ENCODE measurements at places on chromosomes 2 and 18.

DNA sequence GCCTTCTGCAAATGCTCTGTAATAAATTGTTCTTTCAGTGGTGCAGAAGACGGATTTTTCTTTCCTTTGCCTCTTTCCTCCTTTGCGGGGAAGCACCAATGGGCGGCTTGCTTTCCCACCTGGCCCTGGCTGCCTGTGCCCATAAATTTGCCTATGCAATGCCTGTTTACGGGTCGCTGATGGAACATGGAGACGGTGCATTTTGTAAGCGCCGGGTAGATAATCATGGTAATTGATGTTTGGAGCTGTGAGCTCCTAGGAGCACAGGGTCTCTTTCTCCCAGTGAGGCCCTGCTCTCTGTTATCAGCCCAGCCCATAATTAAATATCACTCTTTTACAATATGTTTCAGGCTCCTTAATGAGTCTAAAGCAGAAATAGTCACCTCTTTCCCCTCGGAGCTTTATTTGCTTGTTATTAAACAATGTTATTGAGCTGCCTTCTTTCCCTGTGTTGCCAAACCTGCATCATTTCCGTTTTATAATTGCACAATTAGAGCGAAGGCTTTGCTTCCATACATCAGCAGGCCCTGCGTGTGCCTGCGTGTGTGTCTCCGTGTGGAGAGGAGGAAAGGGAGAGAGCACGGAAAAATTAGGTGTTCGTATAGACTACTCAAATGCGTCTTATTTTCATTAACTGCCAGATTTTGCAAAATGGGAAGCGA lies 437.4 kb upstream of the POU3F3 start:
- DNase-seq = no peak

GRCh38 chr2:98730707-98731040 lies 258 bp downstream of the MGAT4A start:
- DNase-seq = peak; percentile 77

- no peak for DNase-seq
These were observed 81.8 kb downstream of the EXOC6B start for GRCh38 chr2:72744049-72744448.

GRCh38 chr2:10956006-10956790 lies 44.5 kb downstream of the KCNF1 start:
- DNase-seq = no peak

DNA sequence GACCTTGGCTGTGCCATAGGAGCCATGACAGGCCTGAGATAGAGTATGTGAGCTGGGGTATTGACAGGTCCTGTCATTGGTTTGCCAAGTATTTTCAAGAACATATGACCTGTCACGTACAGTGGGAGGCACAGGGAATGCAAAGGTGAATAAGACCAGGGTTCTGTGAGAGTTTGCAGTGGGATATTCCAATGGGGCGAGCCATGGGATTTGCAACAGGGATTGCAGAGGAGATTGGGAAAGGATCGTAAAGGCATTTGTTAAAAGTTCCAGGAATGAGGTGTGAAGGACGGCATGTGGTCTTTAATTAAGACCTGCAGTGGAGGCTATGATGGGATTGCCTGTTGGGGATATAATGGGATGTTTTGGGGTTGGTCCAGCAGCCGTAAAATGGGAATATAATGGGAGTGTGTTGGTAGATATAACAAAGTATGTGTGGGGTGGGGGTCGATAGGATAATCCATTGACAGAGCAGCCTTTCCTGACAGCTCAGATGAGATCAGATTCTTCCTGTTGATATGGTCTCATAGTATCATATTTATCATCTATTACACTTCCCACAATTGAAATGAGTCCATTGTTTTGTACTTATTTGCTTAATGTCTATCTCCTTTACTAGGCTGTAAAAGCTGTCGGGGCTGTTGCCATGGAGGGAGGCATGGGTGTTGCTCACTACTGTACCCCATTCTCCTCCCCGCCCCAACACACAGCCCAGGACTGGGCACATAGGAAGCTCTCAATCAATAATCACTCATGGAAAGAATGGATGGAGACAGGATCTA lies 38.1 kb downstream of the PKDCC start:
- DNase-seq = no peak

DNA sequence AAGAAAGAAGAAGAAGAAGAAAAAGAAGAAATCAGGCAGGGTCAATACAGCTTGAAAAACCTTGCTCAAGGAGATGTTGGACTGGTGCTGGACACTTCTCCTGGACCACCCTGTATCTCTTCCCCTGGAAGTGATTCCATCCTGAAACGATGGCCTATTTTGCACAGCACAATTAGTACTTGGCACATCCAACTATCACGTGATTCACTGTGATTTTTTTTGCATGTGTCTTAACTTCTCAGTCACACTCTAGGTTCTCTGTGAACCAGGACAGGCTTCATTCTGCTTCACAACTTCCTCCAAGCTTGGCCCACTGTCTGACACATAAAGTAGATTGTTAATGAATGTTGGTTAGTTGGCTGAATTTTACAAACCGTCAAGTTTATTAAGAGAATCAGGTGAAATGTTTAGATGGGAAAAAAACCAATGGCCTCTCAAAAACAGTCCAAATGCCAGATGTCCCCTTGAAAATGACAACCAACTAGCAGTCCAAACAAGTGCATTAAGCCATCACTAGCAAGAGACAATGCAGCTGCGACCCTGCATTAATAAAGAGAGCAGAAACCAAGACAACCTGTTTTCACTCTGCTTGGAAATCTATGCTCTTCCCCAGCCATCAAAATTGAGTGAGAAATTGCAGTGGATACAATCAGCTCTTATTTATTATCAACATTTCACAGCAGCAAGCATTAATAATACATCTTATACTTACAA lies 300.0 kb upstream of the CHAC2 start:
- DNase-seq = no peak

DNA sequence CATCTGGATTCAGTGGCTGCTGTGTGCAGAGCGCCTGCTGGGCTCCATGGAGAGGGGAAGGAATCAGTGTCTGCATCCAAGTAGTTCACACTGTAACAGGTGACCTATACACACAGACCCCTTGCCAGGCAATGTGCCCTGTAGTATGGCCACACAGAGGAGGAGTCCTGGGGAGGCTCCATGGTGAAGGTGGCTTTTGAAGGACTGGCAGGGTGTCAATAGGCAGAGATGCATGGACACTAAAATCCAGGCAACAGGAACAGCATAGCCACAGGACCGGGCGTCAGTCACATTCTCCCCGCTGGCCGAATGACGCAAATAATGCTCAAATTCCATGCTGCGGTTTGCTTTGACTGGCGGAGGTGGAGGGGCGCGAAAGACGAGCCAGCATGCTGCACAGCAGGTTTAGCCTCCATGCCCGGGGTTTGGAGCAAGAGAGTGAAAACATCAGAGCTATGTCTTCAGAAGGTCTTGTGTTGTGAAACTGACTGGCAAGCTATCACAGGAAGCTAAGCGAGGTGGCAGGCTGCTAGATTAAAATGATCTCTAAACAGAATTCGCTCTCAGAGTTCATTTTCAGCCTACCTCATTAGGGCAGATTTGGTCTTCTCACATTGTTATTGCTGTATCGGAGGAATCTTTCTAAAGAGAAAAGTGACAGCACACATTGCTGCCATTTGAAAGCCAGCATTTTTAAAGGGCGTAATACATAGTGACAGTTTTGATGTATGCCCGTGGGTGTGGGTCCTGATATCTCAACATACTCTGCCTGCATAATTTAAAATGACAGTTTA lies 1.2 kb upstream of the CHMP1B start:
- peak; percentile 71 for DNase-seq

- no peak for DNase-seq
These were observed 102.0 kb downstream of the HNMT start for GRCh38 chr2:138066139-138066806.

- DNase-seq = no peak
These were observed 1.1 kb upstream of the RPL37A start for GRCh38 chr2:216497382-216498069.

DNA sequence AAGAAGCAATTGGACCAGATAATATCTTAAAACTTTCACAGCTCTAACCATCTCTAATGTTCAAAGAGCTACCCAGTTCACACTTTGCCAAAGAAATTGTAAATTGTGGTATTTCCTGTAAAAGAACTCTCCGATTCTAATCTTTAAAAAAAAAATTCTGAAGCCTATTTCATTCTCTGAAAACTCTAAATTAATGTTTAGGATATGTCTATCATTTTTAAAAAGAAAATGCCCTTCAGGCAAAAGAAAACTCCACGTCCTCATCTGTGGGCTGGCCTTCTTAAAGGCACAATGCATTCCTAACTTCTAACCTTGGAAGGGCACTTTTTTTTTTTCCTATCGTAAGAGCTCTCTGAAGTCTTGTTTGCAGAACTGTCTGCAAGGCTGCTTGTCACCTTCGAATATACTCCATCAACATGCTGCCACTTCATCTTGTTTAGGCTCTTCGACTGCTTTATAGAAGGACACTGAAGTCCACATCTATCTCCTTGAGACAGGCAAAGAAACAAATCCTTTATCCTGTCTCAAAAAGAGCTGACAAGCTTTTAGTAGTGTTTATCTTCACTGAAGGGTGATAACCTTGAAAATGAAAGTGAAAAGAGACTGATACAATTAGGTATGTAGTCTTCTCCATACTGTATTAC lies 124.3 kb upstream of the SLC39A10 start:
- DNase-seq = no peak

GRCh38 chr18:45228796-45229388 lies 386.4 kb upstream of the SLC14A2 start:
- no peak for DNase-seq

DNA sequence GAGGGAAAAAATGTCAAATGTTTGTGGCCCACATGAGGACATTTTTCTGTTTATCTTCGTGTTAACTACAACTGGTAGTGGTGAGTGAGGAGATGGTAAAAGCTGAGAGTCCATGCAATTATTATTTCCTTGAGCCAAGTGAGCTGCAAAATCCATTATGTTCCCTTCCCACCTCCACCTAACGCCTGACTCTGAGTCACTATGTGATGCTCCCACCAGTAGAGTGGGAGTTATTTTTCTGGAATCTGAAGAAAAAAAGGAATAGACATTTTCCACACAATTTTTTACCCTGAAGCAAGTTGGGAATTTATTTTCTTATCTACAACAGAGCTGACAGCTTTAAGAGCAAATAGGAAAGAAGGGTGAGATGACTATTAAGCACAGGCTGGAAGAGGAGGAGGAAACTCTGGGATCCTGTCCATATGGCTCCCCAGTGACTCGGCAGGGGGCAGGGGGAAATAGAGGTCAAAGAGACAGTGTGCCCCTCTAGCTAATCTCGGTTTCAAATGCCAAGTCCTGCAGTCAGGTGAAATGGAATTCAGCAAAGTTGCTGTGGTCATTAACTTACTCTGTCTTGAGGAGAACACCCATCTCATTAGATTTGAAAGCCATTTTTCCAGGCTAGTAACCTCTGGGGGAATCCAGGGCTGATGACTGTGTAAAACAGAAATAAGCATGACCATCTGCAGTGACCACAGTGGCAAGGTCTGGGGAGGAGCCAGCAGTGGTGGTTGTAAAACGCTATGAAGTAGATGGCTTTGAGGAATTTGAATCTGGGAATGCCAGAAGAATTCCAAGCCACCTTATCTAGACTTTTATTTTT lies 463.9 kb downstream of the STK39 start:
- DNase-seq = no peak

- DNase-seq = no peak
These were observed 247.6 kb upstream of the TRIB2 start for GRCh38 chr2:12469141-12469561.

- DNase-seq = no peak
These were observed 304.7 kb downstream of the TCF4 start for GRCh38 chr18:55283309-55283708.

- DNase-seq = no peak
These were observed 1315.9 kb downstream of the DSC3 start for GRCh38 chr18:29726646-29727045.

- DNase-seq = peak; percentile 37
These were observed 216.0 kb upstream of the HAAO start for GRCh38 chr2:43008388-43008787.

DNA sequence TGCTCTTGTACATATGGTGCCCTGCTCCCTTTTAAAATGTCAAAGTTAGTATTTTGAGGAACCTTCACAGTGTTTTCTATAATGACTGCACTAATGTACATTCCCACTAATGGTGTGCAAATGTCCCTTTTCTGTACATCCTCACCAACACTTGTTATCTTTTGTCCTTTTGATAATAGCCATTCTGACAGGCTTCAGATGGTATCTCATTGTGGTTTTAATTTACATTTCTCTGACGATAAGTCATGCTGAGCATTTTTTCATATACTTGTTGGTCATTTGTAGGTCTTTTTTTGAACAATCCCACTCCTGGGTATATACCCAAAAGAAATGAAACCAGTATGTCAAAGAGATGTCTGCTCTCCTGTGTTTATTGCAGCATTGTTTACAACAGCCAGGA lies 268.3 kb downstream of the FBXO15 start:
- DNase-seq = no peak

DNA sequence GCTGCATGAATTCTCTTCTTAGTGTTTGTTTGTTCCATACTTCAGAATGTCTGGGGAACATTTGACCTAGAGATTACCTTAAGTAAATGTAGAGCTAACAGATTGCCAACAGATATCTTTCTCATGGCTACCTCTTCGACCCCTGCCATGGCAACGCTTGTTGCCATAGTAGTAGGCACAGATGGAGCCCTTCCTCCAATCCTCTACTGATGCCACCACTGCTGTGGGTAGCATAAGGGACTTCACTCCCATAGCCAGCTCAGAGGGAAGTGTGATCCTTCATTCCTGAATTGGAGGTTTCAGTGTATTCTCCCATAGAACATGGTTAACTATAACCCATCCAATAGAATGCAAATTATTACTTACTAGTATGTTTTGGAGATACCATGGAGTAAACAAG lies 543.6 kb upstream of the NRP2 start:
- no peak for DNase-seq

- no peak for DNase-seq
These were observed 11.5 kb upstream of the GMCL1 start for GRCh38 chr2:69817729-69818501.

- DNase-seq = no peak
These were observed 3.2 kb downstream of the TSHZ1 start for GRCh38 chr18:75213611-75214331.

DNA sequence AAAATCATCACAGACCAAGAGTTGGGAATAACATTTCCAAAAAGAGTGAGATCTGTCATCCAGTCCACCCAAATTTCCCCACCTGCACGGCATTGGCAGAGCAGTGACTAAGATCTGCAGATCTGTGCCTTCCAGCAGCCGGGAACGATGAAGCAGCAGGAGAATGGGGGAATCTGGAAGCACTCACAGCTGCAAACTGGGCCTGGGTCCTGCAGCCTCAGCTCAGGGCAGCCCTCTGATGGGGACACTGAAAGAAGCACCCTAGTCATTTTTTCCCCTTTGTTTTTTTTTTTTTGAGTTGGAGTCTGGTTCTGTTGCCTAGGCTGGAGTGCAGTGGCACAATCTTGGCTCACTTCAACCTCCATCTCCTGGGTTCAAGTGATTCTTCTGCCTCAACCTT lies 4.4 kb upstream of the SAG start:
- no peak for DNase-seq

GRCh38 chr18:55559739-55560138 lies 28.3 kb downstream of the TCF4 start:
- no peak for DNase-seq

GRCh38 chr2:15298770-15299169 lies 262.4 kb downstream of the NBAS start:
- DNase-seq = no peak

Data from right lobe of liver (tissue), 6 donors.